ENCODE measurements at places on chromosomes 4 and X.

GRCh38 chrX:102515975-102516941 is at the start of gene TMSB15A:
Gene TMSB15A (minus strand): TSS chrX:102516739.
- no peak for DNase-seq

GRCh38 chrX:39450234-39450977 is 647.4 kb downstream of the BCOR start:
- no peak for DNase-seq

DNA sequence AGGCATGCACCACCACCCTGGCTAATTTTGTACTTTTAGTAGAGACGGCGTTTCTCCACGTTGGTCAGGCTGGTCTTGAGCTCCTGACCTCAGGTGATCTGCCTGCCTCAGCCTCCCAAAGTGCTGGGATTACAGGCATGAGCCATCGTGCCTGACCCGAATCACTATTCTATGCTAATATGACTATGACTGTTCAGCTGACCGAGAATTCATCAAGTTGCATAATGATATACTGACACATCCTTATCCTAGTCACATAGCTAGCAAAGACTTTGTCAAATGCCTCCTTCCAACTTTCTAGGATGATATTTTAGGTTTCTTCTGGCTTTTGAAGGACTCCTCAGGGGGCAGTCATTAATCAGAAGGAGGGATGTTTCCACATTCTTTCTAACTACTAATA is 4.8 kb upstream of the GPM6B start:
- no peak for DNase-seq

DNA sequence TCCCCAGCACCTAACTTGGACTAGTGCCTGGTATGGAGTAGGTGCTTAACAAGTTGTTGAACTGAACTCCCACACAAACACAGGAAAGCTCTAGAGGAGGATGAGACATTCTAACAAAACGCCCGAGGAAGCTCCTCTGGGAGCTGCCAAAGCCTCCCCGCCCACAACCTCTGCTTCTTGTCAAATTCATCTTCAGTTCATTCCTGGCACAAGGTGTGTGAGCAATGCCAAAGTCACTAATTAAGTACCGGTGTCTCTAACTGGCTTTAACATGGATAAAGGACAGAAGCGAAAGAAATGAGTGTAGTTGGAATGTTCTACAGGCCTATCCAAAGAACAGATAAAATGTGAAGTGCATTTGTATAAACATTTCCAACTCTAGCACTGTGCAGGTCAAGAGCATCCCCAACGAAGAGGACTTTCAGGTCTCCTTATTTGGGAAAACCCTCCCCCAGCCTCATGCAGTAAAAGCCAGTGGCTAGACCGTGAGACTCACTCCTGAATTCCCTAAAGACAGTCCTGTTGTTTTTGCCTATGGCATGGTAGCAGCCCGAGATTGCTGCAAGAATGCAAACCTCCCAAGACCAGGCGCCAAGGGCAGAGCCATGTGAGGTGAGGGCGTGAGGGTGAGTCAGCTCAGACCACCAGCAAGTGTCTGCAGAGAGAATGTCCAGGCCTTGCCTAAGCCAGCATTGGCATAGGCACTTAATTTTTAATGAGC is 72.2 kb upstream of the KLF3 start:
- DNase-seq = no peak
